ENCODE measurements at places on chromosomes 11 and 22. TPM values are rescaled to one million over a fixed set of nuclear protein-coding genes. Genes with fewer than 3 reads are reported as not detected.

The OR52E8 gene
- not detected for total RNA-seq

The FGF4 gene
- total RNA-seq: not detected

The TSPAN4 gene
- 43.8 TPM for total RNA-seq

The CREB3L1 gene
- 64.1 TPM for total RNA-seq

The VWCE gene
- total RNA-seq: 1.0 TPM

The OR8G1 gene
- not detected for total RNA-seq

The UBQLNL gene
- 0.24 TPM for total RNA-seq

The MUC6 gene
- total RNA-seq: not detected

The TTLL1 gene
- total RNA-seq: 7.3 TPM

The APLP2 gene
- 285 TPM for total RNA-seq

The PNPLA3 gene
- 0.46 TPM for total RNA-seq

The CRYAB gene
- 7,453 TPM for total RNA-seq

The MAPK8IP2 gene
- 0.57 TPM for total RNA-seq

The PACSIN3 gene
- 177 TPM for total RNA-seq

The SLC22A9 gene
- total RNA-seq: not detected

The PRSS23 gene
- 7.2 TPM for total RNA-seq

The KCNE3 gene
- total RNA-seq: 2.9 TPM

The RPS25 gene
- 876 TPM for total RNA-seq

The WNT7B gene
- total RNA-seq: not detected

The LRRC74B gene
- total RNA-seq: not detected

The ALDH3B2 gene
- total RNA-seq: not detected

The AMPD3 gene
- 3.5 TPM for total RNA-seq

The NXPE2 gene
- total RNA-seq: 0.14 TPM

The RHOD gene
- 62.5 TPM for total RNA-seq

The RASGRP2 gene
- total RNA-seq: 46.8 TPM

The PEX26 gene
- 19.4 TPM for total RNA-seq

The OPCML gene
- 0.05 TPM for total RNA-seq

Measured in Right ventricle myocardium inferior (tissue), 1 donor.